Stimulated activated CD4-positive, alpha-beta T cell treated with anti-CD3 and anti-CD28 coated beads, Interleukin-15, amount 100 ng/mL, for 1 hour (primary cell): ENCODE measurements at places on chromosomes 12 and 14.

DNA sequence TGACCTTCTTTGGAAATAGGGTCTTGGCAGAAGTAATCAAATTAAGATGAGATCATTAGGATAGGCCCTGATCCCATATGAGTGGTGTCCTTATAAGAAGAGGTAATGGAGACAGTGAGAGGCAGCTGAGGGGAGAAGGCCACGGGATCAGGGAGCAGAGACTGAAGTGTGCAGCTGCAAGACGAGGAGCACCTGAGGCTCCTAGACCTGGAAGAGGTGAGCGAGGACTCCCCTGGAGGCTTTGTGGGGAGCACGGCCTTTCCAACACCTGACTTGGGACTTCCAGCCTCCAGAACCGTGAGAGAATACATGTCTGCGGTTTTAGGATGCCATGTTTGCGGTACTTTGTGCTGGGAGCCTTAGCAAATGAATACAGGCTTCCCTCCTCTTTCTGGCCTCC, 37.5 kb downstream of the LRTM2 start:
- no peak for DNase-seq

DNA sequence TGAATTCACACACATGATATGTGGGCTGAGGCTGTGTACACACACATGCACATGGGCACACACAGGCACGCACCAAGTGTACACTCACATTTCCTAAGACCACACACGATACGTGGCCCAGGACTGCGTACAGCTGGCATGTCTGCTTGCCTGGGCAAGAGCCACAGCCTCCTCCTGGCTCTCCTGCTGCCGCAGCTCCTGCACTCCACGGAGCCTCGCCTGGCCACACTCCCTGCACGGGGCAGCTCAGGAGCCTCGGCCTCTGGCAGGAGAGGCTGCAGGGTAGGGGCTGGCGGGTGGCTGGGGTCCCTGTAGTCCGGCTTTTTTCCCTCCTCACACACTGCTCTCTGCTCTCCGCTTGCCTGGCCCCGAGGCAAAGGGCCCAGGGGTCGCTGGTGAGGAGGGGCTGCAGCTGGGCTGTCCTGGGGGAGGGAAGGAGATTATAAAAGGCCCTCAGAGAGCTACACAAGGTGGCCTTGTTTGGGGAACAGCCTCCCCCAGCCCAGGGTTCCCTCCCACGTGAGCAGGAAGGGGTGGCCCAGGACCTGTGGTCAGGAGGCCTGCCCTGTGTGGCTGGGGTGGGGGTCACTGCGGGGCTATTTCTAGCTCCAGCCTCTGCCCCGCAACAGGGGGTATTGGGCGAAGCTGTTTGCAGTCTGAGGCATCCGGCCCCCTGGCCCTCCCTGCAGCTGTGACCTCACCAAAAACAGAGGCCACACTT, 89.0 kb upstream of the SFSWAP start:
- DNase-seq, result no peak

DNA sequence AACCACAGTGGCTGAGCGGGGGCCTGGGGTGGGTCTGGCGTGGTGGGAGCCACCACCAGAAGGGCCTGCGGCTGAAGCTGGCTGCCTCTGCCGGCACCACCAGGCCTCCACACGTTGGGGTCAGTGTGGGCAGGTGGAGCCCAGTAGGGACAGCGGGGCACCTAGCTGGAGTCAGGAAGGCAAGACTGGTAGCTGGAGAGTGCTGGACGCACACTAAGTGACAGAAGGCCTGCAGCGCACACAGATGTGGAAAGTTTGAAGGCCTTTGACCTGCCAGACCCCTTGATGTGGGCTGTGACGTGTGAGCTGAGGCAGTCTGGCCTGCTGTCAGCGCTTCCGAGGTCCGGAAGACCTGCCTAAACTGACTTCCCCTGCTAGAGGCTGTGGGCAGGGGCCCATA, 26.3 kb downstream of the RIN3 start:
- no peak for DNase-seq

GRCh38 chr14:94407906-94408305, 19.5 kb upstream of the SERPINA1 start:
- DNase-seq, result no peak

GRCh38 chr14:39491134-39491571, 58.9 kb upstream of the FBXO33 start:
- DNase-seq, result no peak

GRCh38 chr12:72491426-72491825, 219.3 kb downstream of the TRHDE start:
- no peak for DNase-seq

DNA sequence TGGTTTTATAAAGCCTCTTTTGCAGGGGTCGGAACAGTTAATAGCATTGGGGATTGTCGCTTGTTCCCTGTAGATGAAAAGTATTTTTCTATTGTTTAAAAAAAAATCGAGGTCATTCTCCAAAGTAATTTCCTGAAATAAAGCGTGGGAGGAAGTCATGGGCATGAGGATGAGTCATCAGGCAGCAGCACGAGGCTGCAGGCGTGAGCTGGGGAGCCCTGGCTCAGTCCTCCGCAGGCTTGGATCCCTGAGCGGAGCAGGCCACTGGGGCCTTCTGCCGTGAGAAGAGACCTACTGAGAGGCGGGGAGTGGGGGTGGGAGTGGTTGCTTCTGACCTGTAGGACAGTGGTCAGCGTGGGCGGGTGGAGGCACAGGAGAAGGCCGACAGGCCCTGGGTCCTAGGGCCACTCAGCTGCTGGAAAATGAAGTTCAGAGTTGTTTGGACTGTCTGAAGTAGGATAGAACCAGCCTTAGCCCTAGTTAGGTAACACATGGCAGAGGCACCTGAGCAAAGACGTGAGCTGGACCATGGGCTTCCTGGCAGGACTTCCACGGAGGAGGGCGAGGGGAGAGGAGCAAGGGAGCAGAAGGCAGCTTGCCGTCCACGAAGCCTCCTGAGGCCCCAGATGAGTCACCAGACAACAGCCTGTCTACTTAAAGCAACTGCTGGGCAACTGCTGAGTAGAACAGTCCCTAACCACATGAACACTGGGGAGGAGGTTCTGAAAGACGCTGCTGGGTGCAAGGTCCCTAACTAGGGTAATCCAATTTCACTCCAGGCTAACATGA, 21.1 kb upstream of the LGALS3 start:
- DNase-seq, result peak; percentile 12

DNA sequence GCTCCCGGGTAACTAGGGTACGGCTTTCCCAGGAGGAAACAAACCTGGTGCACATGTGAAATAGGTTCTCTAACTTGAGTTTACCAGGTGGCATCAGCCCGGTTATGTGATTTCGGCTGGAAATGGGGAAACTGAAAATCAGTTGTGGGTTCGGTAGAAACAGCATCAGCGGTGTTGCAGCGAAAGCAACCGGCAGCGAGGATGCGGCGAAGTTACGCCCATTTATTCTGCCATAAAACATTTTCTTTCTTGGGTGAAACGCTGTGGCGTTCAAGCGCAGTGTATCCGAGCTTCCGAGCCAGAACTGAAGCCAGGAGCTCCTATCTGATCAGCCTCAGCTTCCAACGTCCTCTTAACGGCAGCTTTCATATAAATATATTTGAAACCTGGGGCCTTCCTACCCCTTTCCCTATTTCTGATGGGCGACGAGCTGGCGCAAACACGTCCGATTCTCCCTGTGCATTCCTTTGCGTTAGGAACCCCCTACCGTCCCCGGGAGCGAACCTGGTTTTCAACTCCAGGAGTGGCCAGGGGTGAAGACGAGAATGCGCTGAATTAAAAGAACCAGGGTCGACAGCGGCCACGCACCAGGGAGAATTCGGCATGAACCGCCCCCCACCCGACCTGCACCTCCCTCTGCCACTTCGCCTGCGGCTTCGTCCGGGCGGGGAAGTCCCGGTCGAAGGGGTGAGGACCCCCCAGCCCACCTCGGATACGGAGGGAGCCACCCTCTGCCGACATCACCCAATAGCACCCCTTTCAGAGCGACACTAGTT, 1.6 kb downstream of the DPF3 start:
- DNase-seq, result peak; percentile 8

DNA sequence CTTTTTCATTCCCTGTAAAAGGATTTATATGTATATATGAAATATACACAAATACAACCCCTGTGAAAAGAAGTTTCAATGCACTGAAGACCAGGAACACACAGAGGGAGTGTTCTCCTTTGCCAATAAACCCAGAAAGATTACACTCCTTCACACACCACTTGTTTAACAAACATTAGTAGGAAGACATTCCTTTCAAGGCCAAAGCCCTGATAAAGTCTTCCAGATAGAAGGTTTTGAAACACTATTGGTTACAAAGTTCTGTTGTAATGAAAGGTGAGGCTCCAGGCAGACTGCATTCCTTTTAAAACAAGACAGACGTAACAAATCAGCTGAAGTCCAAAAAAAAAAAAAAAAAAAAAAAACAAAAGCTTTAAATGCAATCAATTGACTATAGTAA, 81.0 kb downstream of the PTPN21 start:
- DNase-seq, result no peak

- no peak for DNase-seq
Observed at GRCh38 chr14:72699852-72700257, 194.0 kb downstream of the DPF3 start.

GRCh38 chr14:99174081-99174769, 97.8 kb downstream of the BCL11B start:
- DNase-seq, result no peak

DNA sequence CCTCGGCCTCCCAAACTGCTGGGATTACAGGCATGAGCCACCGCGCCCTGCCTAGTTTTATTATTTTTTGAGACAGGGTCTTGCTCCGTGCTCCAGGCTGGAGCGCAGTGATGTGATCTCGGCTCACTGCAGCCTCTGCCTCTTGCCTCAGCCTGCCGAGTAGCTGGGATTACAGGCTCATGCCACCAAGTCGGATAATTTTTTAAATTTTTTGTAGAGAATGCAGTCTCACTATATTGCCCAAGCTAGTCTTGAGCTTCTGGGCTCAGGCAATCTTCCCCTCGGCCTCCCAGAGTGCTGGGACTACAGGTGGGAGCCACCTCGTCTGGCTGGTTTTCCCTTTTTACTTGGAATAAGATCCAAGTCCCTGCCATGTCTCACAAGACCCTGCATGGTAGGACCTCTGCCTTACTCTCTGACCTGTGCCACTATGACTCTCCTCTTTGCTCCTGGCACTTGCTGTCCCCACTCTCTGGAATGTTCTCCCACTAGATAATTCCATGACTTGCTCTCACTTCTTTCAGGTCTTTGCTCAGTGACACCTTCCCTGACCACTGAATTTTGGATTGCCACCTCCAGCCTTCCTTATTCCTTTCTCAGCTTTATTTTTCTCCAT, 7.7 kb upstream of the RARG start:
- no peak for DNase-seq

GRCh38 chr14:64061706-64062105, 208.9 kb downstream of the SYNE2 start:
- no peak for DNase-seq

DNA sequence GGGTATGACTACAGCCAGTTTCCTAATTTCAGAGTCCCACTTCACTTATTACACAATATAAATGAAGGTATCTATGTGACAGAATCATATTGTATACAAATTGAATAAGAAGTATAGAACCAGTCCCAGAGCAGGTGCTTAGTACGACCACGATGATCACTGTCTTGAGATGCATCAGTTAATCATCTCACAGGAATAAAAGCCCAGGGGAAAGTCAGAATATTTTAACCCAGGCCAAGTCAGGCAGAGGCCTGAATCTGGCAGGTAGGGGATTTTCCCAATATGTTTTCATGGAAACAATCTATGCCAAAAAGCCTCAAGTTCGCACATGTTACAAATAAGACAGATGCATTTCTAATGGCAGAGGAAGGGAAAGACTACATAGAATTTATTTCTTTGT, 758.4 kb downstream of the BCL11B start:
- DNase-seq, result no peak

DNA sequence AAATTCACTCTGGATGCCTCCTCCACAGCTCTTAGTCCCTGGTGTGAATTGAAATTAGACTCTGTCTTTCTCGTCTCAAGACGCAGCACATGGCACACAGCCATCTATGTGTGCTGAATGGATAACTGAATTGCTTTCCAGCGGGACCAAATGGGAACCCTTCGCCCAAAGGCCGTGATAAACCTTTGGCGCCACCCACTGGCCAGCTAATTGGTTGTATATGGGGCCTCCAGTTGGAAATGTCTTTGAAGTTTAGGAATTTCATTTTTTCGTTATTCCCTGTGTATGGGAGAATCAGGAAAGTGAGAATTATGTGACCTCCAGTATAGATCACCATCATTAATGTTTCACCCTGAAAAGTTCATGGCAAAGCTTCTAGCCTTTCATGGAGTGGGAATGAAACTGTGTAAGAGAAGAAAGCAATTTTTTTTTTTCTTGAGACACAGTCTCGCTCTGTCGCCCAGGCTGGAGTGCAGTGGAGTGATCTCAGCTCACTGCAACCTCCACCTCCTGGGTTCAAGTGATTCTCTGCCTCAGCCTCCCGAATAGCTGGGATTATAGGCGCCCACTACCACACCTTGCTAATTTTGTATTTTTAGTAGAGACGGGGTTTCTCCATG, 9.8 kb upstream of the HSP90AA1 start:
- DNase-seq, result peak; percentile 37

DNA sequence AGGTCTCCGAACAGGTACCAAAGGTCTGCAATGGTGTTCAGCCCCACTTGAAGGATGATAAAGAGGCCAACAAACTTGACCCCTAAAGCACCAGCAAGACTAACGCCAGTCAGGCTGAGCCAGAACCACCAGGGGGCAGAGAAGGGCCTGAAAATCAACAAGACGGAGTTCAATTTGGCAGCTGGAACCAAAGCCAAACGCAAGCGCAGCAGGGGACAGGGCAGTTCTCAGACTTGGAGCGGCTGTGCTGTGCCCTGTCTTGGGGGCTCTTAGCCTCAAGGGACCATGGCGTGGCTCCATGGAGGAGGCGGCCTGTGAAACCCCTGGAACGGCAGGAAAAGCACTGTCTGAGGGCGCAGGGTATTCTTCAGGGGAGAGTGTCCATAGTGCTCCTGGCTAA, 19.6 kb downstream of the POMT2 start:
- DNase-seq, result peak; percentile 30

DNA sequence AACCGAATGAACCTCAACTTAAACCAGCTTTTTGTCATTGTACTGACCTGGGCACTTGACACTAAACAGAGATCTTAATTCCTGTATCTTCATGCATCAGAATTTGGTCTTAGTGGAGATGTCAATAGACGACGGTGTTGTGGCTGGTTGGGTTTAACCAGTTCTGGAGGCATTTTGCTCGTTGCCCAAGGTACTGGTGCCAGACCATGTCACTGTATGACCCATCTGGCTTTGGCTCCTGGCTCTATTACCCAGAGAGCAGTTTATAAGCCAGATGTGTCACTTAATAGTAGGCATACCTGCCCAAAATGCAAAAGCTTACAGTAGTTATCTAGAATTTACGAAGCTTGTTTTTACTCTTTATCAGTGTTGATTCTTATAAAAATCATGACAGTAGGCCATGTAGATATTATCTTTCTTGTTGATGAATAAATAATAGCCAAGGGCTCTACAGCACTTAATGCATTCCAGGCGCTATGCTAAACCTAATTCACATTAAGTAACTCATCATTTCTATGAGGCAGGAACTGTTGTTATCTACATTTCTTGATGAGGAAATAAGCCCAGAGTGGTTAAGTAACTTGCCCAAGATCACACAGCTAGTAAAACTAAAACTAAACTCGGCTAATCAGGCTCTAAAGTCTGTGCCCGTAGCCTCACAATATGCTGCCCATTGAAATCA, 179.7 kb upstream of the HIF1A start:
- DNase-seq, result no peak

GRCh38 chr12:1395421-1395955, 198.9 kb downstream of the FBXL14 start:
- no peak for DNase-seq

GRCh38 chr12:94721173-94721572, 70.8 kb upstream of the TMCC3 start:
- DNase-seq, result no peak

GRCh38 chr14:26276757-26277156, 321.1 kb downstream of the NOVA1 start:
- DNase-seq, result no peak

- DNase-seq, result no peak
Observed at GRCh38 chr12:20272801-20273200, 95.5 kb upstream of the PDE3A start.
